NCI-H524 (cell line): ENCODE measurements at places on chromosomes 11 and 22.

GRCh38 chr11:1388763-1389102 is 1.0 kb upstream of the BRSK2 start:
- DNase-seq, result no peak

GRCh38 chr11:8290081-8290810 is 26.6 kb upstream of the LMO1 start:
- DNase-seq, result peak; percentile 94

DNA sequence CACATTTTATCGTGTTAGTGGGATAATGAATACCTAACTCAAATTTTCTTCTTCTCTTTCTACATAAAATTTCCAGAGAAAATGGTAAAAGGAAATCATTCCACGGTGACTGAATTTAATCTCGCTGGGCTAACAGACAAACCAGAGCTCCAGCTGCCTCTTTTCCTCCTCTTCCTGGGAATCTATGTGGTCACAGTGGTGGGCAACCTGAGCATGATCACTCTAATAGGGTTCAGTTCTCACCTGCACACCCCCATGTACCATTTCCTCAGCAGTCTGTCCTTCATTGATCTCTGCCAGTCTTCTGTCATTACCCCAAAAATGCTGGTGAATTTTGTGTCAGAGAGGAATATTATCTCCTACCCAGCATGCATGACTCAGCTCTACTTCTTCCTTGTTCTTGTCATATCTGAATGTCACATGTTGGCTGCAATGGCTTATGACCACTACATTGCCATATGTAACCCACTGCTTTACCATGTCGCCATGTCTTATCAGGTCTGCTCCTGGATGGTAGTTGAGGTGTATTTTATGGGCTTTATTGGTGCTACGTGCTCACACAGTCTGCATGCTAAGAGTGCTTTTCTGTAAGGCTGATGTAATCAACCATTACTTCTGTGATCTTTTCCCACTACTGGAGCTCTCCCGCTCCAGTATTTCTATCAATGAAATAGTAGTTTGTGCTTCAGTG is 24.1 kb downstream of the OR10D3 start:
- no peak for DNase-seq

GRCh38 chr11:134170919-134171281 is 52.9 kb downstream of the NCAPD3 start:
- no peak for DNase-seq

GRCh38 chr11:95241681-95242081 is 10.7 kb upstream of the SESN3 start:
- no peak for DNase-seq
